CD4-positive, alpha-beta T cell treated with Interleukin-12 subunit alpha and Interleukin-12 subunit beta, for 1 hour (primary cell): ENCODE measurements at places on chromosomes 3 and 15.

DNA sequence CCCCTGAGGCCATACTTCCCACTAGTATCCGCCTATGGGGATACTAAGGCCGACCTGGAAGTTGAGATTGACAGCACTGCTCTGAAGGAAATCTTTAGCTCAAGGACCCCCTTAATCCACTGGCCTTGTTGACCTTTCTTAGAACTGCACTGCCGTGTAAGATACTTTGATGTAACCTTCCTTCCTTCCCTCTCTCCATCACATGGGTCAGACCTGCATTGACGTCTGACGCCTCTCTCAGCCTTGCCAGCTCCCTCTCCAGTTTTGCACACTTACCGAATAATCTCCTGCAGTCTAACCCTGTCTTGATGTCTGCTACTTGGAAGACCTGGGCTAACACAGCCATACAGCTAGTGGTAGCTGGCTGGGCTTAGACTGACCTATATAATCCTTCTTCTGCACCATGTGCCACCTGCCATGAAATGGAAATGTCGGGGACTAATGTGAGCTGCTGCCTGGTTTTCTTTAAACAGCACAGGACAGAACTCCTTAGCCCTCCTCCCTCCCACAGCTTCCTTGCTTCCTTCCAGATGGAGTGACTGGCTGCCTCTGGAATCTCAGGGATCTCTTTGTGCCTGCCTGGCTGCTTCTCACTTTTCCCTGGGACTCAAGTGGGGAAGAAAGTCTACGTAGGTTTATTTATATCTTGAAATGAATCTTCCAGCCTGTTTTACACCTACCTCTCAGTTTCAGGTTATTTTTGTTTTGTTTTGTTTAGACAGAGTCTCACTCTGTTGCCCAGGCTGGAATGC, 39.2 kb upstream of the HERC1 start:
- DNase-seq: no peak

- DNase-seq: no peak
These were observed 77.2 kb downstream of the VGLL4 start for GRCh38 chr3:11566478-11566877.

GRCh38 chr3:150960708-150961684, 11.5 kb downstream of the CLRN1 start:
- DNase-seq: no peak

DNA sequence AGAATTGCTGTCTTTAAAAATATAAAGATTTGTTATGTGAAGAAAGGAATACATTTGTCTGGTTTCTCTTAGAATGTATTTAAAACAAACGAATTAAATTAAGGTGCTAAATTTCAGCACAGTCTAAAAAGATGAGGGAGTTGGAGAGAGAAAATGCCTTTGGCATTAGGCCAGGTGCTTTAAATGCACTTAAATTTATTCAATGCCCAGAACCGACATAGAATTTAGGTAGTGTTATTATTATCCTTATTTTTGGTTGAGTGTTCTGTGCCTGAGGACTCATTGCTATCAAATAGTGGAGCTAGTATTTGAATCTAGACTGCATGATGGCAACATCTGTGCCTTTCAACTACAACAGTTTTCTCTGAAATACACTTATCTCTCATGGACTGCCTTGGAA, 287.5 kb downstream of the RBMS3 start:
- no peak for DNase-seq

DNA sequence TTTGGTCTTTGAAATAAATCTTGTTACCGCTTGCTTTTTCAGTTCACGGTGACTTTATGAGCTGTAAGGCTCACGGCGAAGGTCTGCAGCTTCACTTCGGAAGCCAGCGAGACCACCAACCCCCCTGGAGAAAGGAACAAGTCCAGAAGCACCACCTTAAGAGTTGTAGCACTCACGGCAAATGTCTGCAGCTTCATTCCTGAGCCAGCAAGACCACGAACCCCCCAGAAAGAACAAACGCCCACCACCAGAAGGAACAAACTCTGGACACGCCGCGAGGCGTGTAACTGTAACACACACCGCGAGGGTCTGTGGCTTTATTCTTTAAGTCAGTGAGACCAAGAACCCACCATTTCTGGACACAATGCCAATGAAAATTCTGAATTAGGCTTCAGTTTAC, 28.8 kb downstream of the GOLGA6A start:
- no peak for DNase-seq

- no peak for DNase-seq
These were observed 150.0 kb downstream of the ZNF609 start for GRCh38 chr15:64610257-64610919.

- peak; percentile 19 for DNase-seq
These were observed 64.2 kb downstream of the SCAPER start for GRCh38 chr15:76840830-76841460.

GRCh38 chr15:39672666-39673065, 91.8 kb downstream of the THBS1 start:
- no peak for DNase-seq

DNA sequence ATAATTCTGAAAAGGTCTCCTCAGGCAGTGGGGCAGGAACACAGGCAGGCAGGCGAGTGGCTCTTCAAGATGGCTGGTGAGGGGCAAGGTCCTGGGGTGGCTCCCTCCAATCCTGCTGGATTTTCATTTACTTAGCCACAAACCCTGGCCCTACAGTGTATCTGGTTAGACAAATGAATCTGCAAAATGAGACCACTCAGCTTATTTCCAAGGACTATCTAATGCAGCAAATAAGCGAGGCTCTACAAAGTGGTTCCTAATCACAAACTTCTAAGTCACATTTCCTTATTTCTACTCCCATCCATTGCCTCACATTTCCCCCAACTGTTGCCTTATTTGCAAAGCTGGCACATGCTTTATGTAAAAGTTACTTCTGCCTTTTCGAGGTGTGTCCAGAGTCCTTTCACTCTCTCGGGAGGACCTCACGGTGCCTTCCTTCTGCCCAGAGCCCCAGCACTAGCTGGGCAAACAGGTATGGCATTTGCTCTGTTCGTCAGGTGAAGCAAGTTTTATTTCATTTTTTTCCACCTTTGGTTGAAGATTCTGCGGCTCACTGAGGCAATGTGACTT, 40.5 kb downstream of the CCDC12 start:
- no peak for DNase-seq

DNA sequence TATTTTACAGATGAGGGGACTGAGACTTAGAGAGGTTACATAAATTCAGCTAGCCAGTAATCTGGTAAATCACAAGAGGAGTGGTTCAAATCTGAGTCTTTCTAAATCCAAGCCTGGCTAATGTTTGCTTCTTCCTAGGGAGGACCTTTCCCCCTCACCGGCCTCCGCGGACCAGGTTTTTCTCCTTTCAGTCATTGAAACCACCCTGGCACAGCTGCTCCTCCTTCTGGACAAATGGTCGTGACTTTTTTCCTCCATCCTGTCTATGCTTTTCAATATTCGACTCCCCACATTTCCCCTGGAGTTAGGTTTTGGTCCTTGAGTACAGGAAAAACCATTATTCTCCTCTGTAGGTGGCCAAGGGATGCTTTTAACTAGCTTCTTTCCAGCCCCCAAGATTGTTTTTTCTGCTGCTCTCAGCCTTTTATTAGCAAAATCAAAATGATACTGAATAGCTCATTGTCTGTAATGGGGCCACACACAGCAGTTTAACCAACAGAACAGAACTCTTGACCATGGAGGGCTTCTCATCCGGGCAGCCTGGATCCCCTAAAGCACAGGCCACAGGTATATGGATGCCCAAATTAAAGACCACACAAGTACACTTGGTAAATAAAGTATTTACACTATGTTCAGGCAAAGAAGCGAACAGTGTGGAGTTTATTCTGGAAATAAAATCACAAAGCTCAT, 85.9 kb upstream of the KLHL25 start:
- no peak for DNase-seq

DNA sequence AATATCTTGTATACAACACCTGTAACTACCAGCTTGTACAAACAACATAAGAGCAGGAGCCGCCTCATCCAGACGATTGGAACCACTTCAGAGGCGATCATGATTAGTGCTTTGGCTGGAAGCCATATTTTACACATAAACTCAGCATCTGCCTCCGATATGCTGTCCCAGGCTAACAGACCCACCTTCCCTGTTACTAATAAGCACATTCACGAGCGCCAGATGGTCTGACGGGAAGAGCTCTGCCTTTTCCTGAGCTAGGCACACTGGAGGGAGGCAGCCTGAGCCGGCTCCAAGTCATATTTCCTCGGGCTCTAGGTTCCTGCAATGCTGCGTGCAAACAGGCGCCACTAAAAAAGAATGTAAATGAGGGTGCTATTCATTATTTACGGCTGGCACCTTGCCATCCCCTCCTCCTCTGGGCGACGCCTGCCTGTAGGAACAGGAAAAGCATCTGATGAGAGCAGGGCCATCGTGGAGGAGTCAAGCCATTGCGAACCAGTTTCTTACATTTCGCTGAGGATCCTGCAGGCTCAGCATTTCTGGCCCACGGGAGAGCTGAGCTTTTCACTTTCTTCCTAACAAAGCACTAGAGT, 98.2 kb downstream of the ANXA2 start:
- DNase-seq: no peak

GRCh38 chr3:187518616-187519015, 150.4 kb downstream of the RTP4 start:
- no peak for DNase-seq
